ENCODE measurements at places on chromosomes 7 and 10.

GRCh38 chr10:87966459-87966858 is 103.0 kb downstream of the PTEN start:
- DNase-seq, result no peak

GRCh38 chr10:24495666-24496460 is 227.8 kb downstream of the ARHGAP21 start:
- DNase-seq, result no peak

DNA sequence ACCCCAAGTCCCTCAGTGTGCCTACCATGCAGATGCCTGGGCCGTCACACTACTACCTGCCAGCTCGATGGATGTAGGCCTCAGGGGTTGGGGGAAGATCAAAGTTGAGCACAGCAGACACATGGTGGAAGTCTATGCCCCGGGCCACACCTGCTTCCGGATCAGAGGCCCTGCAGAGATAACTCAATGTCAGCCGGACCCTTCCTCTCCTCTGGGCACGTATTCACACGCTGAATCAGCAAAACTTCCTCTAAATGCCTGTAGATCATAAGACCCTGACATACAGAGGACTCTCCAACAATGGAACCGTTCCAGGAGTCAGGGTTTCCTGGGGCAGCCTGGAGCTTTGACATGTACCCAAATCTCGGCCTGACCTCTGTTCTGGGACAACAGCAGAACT is 3.7 kb downstream of the DDX56 start:
- DNase-seq, result no peak

GRCh38 chr10:130372222-130372621 is 236.0 kb downstream of the GLRX3 start:
- no peak for DNase-seq

GRCh38 chr7:13860734-13861133 is 128.7 kb downstream of the ETV1 start:
- DNase-seq, result no peak

DNA sequence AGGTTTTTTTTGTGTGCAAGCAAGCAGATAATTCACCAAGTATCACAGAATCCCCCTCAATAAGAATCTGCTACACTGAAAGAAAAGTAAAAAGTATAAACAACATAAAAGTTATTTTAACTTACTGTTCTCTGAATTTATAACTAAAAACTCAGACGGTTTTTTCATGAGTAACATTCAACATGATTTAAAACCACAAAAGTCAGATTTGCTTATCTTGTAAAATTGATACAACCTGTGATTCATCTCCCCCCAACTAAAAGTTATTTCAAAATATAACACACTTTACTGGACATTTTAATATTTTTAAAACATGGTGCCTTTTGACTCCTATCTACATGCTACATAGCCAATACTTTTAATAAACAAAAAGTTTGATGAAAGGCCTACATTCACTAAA is 32.8 kb downstream of the TSPAN12 start:
- DNase-seq, result no peak

GRCh38 chr7:45145881-45146280 is 11.7 kb upstream of the RAMP3 start:
- no peak for DNase-seq

GRCh38 chr10:79502561-79503309 is 9.6 kb upstream of the EIF5AL1 start:
- DNase-seq, result no peak

DNA sequence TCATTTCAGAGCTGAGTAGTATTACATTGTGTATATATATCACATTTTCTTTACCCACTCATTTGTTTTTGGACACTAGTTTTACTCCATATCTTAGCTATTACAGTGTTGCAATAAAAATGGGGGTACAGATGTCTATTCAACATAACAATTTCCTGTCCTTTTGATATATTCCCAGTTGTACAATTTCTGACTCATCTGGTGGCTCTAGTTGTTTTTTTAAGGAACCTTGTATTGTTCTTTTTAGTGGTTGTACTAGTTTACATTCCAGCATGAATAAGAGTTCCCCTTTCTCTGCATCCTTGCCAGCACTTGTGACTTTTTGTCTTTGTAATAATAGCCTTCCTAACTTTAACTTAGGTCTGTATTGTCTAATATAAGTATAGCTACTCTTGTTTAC is 739.9 kb downstream of the XPNPEP1 start:
- DNase-seq, result no peak

- no peak for DNase-seq
Observed at GRCh38 chr7:120060281-120060680, 212.7 kb upstream of the KCND2 start.

GRCh38 chr7:80977751-80978150 is 58.9 kb upstream of the SEMA3C start:
- DNase-seq, result no peak

- no peak for DNase-seq
Observed at GRCh38 chr7:137936509-137937201, 65.2 kb downstream of the CREB3L2 start.

All from omental fat pad (tissue), 4 donors.